ENCODE measurements at places on chromosomes 3 and 15.

- no peak for DNase-seq
Observed at GRCh38 chr3:64349551-64349950, 124.3 kb upstream of the PRICKLE2 start.

DNA sequence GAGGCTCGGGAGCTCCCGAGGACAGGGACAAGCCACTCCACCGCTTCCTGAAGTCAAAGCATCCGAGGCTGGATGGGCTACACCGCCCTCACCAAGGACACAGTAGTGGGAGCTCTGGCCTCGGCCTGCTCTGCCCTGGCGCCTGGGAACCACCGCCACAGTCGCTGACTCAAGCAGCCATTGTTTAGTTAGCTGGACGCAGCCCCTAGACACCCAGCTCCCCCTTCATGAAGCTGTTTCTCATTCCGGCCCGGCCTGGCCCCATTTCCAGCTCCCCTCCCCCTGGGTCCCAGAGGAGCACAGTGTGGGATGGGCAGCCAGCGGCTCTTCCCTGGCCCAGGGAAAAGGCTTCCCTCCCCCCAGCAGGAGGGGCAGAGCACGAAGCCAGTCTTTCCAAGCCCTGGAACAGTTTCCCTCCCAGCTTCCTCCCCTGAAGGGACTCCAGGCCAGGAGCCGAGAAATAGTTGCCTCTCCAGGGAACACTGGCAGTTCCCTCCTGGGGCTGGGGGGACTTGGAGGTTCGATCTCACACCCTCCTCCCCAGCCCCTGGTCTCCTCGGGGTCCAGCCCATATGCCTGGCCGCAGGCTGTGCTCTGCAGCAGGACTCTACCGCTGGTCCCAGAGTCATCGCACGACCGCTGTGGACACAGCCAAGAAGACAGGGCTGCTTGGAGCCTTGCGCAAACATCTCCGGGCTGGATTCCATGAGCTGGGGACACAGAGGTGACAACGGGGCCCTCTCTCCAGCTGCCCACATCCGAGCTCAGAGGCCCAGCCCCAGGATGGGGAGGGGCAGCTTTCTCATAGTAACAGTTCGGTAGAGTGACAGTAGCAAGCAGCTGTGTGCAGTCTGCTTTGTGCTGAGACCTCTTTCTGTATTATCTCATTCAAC is 10.0 kb downstream of the PLXND1 start:
- no peak for DNase-seq

DNA sequence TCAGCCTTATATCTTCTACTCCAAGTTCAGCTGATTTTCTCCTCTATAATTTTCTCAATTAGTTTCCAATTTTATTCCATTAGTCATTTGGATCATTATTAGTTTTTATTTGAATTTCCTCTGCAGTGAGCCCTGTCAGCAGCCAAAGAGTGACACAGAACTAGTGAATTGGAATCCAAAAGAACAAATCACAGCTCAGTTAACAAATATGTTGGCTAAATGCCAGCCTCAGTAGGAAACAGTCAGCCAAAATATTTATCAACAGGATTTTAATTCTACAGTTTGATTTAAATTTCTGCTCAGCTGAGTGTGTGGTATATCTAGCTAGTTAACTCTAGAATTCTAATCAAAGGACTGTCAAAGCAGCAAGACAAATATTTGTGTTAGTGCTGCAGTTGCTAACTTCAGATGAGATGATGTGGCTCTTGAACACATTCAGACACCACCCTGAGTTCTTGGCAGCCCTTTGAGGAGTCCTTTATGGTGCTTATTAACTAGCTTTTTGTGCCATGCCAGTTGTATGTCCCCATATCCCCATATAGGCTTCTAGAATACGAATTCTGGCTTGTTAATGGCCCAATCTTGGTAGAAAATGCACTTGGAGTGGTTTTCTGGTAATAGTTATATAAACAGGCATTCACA is 194.5 kb downstream of the CPNE4 start:
- no peak for DNase-seq

GRCh38 chr15:28891588-28891987 is 5.8 kb downstream of the APBA2 start:
- DNase-seq, result no peak

DNA sequence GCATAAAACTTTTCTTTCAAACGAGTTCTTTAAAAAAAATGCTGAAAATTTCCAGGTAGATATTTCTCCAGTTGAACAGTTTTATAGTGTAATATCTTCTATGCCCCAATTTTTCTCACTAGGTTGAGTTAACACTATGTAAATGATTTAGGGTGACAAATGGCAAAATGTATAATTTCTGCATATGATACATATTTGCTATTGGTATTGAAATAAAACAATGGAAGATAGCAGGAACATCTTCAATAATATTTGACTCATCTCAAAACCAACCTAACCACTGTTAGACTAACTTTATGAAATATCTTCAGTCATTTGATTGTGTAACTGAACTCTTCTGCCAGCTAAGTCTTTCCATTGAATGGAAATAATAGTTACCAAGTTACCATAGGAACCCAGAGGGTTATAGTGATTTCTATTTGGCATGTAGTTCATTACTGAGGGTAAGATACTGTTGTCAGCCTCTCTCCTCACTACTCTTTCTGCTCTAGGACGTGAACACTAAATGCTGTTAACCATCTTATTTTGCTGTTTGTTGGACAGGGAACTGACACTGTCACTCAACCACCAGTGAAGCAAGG is 824.7 kb upstream of the NECTIN3 start:
- DNase-seq, result no peak

DNA sequence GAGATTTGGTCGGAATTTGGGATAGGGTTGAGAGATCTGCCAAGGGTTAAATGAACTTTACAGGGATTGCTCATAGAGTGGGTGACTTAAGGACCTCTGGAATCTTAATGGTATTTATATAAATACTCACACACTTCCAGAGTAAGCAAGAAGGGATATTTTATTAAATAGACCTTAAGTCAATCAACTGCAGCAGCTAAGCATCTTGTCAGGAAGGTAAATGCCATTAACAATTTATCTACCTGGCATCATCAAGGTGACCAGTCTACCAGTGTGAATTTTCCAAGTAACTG is 123.9 kb downstream of the FEZF2 start:
- DNase-seq, result no peak

DNA sequence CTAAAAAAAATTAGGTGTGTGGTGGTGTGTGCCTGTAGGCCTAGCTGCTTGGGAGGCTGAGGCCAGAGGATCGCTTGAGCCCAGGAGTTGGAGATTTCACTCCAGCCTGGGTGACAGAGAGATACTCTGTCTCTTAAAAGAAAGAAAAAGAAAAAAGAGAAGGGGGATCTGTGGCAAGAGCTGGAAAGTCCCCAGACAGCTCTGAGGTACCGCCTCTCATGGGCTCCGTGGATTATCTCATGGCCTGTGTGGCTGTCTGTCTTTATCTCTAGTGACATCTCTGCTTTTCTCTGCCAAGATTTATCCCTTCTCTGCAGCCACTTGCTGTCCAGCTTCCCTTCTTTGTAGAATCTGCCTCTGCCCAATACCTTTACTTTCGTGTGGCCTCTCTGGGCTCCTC is 5.7 kb downstream of the EXOSC7 start:
- no peak for DNase-seq

GRCh38 chr3:129950318-129951046 is 24.0 kb upstream of the TRH start:
- no peak for DNase-seq

DNA sequence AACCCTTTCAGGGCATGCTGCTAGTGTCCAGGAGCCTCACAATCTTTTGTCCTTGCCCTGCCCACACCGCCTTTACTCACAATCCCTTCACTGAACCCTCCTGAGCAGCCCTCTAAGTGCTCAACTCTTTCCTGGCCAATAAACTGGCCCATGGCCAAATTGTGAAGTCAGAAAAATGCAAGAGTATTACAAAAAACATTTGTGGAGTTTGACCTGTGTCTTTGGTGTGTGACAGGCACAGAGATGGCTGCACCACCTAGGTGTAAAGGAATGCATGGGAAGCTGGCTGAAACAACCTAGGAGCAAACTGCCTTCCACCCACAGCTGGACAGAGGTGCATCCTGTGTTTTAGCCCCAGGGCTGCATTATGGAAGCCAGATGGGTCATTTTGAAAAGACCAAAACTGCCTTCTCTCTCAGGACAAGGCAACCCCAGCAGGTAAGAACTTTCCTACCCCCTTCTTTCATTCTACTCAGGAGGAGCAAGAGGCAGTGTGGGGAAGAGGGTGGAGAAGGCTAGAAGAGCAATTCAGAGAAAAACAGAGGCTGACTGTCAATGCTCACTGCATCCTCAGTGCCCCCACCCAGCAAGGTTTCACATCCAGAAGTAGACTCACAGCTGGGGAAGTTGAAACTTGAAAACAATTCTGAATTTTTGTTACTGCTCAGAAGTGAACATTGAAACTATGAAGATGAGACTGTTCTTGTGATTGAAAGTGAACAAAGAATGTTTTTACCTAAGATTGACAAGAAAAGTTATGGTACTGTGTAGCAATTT is 78.6 kb downstream of the TRIM42 start:
- DNase-seq, result no peak

- no peak for DNase-seq
Observed at GRCh38 chr3:119240101-119240590, 532 bp downstream of the B4GALT4 start.

DNA sequence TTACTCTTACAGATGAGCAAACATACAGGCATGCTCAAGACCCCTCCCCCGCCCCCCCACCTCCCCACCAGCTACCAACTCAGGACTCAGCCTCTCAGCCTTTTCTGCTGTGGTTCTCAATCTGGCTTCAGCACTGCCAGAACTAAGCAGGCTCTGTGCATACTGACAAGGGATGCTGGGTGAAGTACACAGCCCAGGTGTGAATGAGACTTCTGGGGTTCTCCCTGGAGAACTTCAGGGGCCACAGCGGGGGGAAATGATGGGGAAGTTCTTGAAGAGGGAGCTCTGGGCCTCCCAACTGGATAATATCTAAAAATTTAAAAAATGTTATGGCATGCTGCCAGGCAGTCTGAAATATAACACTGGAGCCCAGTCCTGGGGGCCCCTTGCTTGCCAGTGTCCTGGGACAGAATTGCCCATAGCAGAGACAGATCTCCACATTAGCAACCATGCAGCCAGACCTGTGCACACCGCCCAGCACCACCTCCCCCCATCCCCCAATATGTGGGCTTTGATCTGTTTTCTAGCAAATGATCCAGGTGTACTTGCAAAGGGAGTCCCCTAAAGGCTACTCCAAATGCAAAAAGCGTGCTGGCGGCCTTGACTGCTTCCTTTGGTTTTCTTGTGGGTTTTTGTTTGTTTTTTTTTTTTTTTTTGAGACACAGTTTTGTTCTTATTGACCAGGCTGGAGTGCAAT is 41.4 kb downstream of the PGPEP1L start:
- DNase-seq, result no peak

All from stimulated activated CD4-positive, alpha-beta T cell treated with anti-CD3 and anti-CD28 coated beads, TNF-alpha, amount 100 ng/mL, for 4 hours (primary cell).